SK-N-SH (cell line): ENCODE measurements at places on chromosomes 7 and 10. TPM values are rescaled to one million over a fixed set of nuclear protein-coding genes. Genes with fewer than 3 reads are reported as not detected.

DNA sequence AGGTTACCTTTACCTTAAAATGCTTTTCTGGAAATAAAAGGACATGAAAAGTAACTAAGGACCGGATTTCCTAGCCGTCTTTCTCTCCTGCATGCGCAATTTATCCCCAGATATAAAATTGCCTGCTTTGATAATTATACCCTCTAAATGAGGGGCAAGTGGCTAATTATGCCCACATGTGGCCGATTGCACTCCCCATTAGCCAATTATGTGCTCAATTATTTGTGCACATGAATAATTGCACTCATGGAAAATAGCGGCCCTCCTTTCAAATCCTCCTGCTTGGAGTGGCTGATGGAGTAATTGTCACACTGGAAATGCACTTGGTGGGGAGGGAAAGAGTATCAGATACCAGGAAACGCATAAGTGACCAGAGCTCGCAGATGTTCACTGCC is 66.4 kb upstream of the ATRNL1 start:
- no peaks in the 10 kb centered on the region for H3K27me3 ChIP-seq
- DNase-seq: peak; percentile 32
- H3K27ac ChIP-seq: no peak overlapping the region

DNA sequence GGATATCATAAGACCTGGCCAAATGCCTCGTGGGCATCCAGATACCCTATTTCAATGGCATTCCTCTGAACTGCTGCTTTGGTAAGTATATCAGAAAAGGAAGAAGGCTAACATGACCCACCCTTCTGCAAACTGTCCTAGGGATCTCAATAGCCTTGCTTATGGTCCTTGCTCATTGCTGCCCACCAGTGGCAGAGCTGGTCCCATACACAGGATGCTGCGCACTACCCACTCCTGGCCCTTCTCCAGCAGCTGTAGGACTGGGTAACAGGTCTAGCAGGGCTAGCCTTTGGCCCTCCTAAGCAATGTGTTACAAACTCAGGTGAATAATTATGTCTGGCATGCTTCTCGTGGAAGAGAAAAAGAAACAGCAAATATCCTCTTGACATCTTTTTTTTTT is 72.5 kb downstream of the C10orf90 start:
- peak; percentile 43 for DNase-seq
- H3K27me3 ChIP-seq: no peaks in the 10 kb centered on the region
- H3K4me1 ChIP-seq: no peaks in the 10 kb centered on the region
- H3K27ac ChIP-seq: no peak overlapping the region

GRCh38 chr7:149811221-149811620 is 27.0 kb upstream of the ZNF862 start:
- H3K27ac ChIP-seq: no peak overlapping the region
- DNase-seq: no peak
- H3K36me3 ChIP-seq: no peaks in the 10 kb centered on the region

DNA sequence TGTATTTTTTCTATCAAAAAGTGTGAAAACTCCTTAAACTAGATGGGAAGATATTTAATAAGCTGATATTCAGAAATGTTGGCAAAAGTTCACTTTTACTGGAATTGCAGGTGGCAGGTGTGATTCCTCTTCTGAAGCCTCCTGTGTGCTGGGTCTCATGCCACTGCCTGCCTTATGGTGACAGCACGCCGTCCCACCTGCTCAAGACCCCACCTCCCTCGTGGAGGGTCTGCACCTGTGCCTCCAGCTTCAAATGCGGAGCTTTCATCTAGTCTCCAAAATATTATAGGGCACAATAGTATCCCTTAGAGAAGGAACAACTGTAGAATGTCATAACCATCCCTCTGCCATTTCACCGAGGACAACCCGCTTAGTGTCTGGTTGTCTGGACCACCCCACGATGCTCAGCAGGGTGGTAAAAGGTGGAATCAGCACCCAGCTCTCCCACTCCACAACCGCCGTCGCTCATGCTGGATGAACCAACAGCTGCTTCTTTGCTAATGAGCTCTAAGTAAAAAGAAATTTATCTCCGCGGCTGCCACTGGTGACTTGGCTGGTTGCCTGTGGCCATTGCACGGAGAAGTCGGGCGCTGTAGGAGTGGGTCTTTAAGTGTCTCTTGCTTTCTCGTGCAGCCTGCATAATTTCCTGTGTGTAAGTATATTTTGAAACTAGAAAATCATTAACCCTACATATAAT is 119.3 kb upstream of the TCERG1L start:
- H3K27ac ChIP-seq: no peak overlapping the region
- H3K4me1 ChIP-seq: peaks cover 28% of the 10 kb centered on the region
- DNase-seq: peak; percentile 50
- no peaks in the 10 kb centered on the region for H3K27me3 ChIP-seq

- DNase-seq: no peak
- peaks cover 2% of the 10 kb centered on the region; the same call in 1 of the 2 replicates for H3K4me1 ChIP-seq
- no peaks in the 10 kb centered on the region for H3K36me3 ChIP-seq
- no peak overlapping the region for H3K27ac ChIP-seq
- no peak overlapping the region for H3K4me3 ChIP-seq
Observed at GRCh38 chr10:9175200-9175599, 1120.7 kb downstream of the GATA3 start.

- no peak for DNase-seq
- no peak overlapping the region for H3K4me3 ChIP-seq
- H3K27me3 ChIP-seq: no peaks in the 10 kb centered on the region
- no peak overlapping the region for H3K27ac ChIP-seq
- peaks cover 10% of the 10 kb centered on the region for H3K4me1 ChIP-seq
Observed at GRCh38 chr7:126804604-126805003, 448.1 kb downstream of the GRM8 start.

GRCh38 chr10:61628151-61628874 is 34.4 kb upstream of the CABCOCO1 start:
- no peaks in the 10 kb centered on the region for H3K36me3 ChIP-seq
- no peak overlapping the region for H3K4me3 ChIP-seq
- H3K27me3 ChIP-seq: no peaks in the 10 kb centered on the region

GRCh38 chr10:13705526-13706174 is 118.9 kb downstream of the PRPF18 start:
- no peak overlapping the region for H3K27ac ChIP-seq
- peaks cover 5% of the 10 kb centered on the region; the same call in 1 of the 2 replicates for H3K4me1 ChIP-seq
- no peak for DNase-seq
- H3K36me3 ChIP-seq: peaks cover 28% of the 10 kb centered on the region

The MMD2 gene
- not detected in 2 replicates for polyA plus RNA-seq

GRCh38 chr10:86888585-86889381 is 68.6 kb downstream of the MMRN2 start:
- peaks cover 10% of the 10 kb centered on the region; the same call in 1 of the 2 replicates for H3K4me1 ChIP-seq
- peaks cover 29% of the 10 kb centered on the region for H3K36me3 ChIP-seq

- no peak overlapping the region for H3K4me3 ChIP-seq
- peaks cover 72% of the 10 kb centered on the region for H3K36me3 ChIP-seq
- peaks cover 18% of the 10 kb centered on the region for H3K4me1 ChIP-seq
- peak overlapping the region; percentile 71; the same call in 1 of the 2 replicates for H3K27ac ChIP-seq
- H3K27me3 ChIP-seq: no peaks in the 10 kb centered on the region
Observed at GRCh38 chr10:62071846-62072281, 170.4 kb downstream of the ARID5B start.

DNA sequence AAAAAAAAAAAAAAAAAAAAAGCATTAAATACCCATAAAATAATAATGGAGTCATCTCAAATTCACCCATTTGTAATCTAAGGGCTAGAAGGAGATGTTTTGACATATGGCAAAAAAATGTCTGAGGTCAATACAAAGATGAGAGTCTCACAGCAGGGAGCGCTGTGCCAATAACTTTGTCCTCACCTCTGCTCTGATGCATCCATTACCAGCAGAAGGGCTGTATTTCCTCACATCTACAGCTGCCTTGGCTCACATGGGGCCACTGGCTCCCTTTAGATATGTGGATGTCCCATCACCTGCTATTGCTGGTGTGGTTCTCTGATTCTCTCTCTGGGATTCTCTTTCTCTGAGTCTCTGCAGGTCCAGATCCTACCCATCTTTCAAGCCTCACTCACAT is 90.3 kb upstream of the FAM133B start:
- H3K4me1 ChIP-seq: peaks cover 6% of the 10 kb centered on the region
- H3K27me3 ChIP-seq: no peaks in the 10 kb centered on the region
- H3K36me3 ChIP-seq: peaks cover 18% of the 10 kb centered on the region

The SLC18A2 gene
- polyA plus RNA-seq: 0.02 TPM in 1 of 2 replicates, not detected in the other

DNA sequence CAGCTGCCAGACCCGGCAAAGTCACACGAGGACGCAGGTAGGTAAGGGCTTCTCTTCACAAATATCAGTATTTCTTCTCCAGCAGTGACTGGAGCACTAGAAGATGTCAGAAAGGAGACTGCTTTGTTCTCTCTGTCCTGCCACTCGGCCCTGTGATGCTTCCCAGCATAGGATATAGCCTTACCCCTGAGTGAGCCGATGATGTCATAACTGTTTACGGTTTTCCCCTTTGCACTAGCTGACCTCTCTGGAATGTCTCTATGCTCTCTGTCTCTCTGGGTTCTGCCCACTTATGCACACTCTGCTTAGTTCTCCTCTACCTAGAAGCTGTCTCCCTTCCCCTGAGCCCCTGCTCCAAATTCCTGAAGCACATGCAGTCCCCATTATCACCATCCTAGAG is 167.5 kb upstream of the PODXL start:
- no peak overlapping the region for H3K27ac ChIP-seq
- no peaks in the 10 kb centered on the region for H3K27me3 ChIP-seq
- H3K4me3 ChIP-seq: no peak overlapping the region
- no peak for DNase-seq

The COL1A2 gene
- polyA plus RNA-seq: 4.5 and 11.4 TPM in 2 replicates

DNA sequence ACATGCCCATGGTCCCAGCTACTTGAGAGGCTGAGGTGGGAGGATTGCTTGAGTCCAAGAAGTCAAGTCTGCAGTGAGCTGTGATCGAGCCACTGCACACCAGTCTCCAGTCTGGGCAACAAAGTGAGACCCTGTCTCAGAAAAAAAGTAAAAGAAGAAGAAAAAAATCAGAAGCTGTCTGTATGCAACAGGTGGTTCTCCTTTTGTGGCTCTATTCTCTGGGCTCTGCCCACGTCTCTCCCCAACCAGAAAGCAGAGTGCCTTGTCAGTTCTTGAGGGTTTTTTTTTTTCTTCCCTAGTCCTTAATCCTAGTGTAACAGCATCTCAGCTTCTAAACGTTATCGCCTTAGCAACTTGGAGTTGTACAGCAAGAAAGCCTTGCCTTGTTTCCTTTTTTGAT is 89.5 kb downstream of the PRKCQ start:
- H3K4me3 ChIP-seq: no peak overlapping the region
- no peak overlapping the region for H3K27ac ChIP-seq
- DNase-seq: no peak
- no peaks in the 10 kb centered on the region for H3K36me3 ChIP-seq
- H3K4me1 ChIP-seq: no peaks in the 10 kb centered on the region

GRCh38 chr10:30219971-30220751 is 128.9 kb downstream of the MTPAP start:
- no peaks in the 10 kb centered on the region for H3K27me3 ChIP-seq
- H3K4me3 ChIP-seq: no peak overlapping the region
- no peak for DNase-seq
- no peaks in the 10 kb centered on the region for H3K4me1 ChIP-seq

GRCh38 chr7:39527951-39528350 is 38.3 kb upstream of the YAE1 start:
- no peaks in the 10 kb centered on the region for H3K4me1 ChIP-seq
- no peaks in the 10 kb centered on the region for H3K36me3 ChIP-seq
- DNase-seq: no peak
- peaks cover 22% of the 10 kb centered on the region; the same call in 1 of the 2 replicates for H3K27me3 ChIP-seq
- no peak overlapping the region for H3K4me3 ChIP-seq

The NOBOX gene
- polyA plus RNA-seq: not detected in 2 replicates

DNA sequence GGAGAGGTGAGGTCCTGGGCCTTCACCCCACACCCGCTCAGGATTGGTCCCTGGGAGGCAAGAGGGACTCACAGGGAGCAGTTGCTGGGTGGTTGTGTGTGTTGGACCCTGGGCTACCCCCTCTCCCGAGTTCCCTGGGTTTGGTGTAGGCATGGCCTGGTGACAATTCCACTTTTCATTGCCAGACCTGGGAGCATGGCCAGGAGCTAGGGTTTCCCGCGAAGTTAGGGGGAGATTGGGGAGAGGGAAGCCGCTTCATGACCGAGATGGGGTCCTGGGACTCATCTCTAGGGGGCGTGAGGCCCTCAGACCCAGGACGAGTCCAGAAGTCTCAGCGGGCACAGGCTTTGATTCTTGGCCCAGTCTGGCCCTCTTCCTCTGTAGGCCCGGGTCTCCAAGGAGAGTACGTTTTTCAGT is 606 bp downstream of the PALD1 start:
- H3K4me1 ChIP-seq: peaks cover 65% of the 10 kb centered on the region; the same call in 1 of the 2 replicates
- no peak for DNase-seq
- H3K27me3 ChIP-seq: peaks cover 36% of the 10 kb centered on the region; the same call in 1 of the 2 replicates
- peak overlapping the region; percentile 53 for H3K4me3 ChIP-seq

- peaks cover 39% of the 10 kb centered on the region for H3K4me1 ChIP-seq
- no peaks in the 10 kb centered on the region for H3K27me3 ChIP-seq
- no peak for DNase-seq
- H3K27ac ChIP-seq: peak overlapping the region; percentile 80; the same call in 1 of the 2 replicates
- H3K36me3 ChIP-seq: peaks cover 70% of the 10 kb centered on the region
Observed at GRCh38 chr7:105101864-105102263, 87.9 kb downstream of the KMT2E start.

The OR2A25 gene
- not detected in 2 replicates for polyA plus RNA-seq

DNA sequence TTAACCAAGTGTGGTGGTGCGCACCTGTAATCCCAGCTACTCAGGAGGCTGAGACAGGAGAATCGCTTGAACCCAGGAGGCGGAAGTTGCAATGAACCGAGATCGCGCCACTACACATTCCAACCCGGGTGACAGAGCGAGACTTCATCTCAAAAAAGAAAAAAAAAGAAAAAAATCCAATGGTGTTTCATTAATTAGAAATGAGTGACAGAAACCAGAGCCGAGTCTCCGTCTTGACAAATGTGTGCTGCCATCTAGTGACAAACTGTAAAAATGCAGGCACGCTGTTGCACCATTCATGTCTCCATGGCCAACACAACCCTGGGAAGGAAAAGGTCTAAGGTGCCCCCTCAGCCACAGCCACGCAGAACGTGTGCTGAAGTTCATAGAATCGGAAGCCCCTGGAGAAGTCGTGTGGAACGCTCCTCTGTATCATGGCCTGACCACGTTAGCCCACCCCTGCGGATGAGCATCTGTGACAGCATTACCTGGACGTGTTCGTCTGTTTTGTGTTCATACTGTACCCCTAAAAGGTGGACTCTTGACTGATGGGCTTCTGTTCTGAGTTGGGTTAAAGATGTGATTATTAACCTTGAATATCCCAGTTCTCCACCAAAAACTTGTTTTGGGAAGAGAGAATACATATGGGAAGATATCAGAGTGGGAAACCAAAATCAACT is 94.9 kb downstream of the LYZL2 start:
- H3K4me3 ChIP-seq: no peak overlapping the region; the same call in 1 of the 2 replicates
- no peaks in the 10 kb centered on the region for H3K4me1 ChIP-seq

DNA sequence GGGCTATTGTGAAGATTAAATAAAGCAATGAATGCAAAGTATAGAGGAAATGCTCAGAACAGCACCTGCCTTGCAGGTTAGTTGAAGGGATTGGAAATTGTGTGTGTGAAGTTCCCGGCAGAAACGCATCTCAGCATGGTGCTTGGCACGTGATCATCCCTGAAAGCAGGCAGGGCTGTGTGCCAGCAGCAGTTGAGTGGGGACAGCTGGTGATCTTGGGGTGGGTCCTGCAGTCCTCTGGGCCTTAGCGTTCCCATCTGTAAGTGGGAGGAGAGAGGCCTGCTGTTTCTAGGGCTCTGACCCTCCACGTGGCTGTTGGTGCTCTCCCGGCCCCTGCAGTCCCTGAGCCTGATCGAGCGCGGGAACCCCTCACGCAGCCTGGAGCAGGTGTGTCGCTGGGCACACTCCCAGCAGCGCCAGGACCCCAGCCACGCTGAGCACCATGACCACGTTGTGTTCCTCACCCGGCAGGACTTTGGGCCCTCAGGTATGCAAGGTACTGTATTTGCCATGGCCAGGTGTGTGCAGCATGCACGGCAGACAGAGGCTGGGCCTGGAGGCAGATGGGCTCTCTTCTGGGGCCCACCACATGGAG is 55.3 kb downstream of the TBATA start:
- no peak overlapping the region for H3K27ac ChIP-seq
- peak; percentile 45 for DNase-seq
- H3K4me3 ChIP-seq: no peak overlapping the region
- H3K36me3 ChIP-seq: no peaks in the 10 kb centered on the region
- no peaks in the 10 kb centered on the region for H3K27me3 ChIP-seq
